ENCODE measurements at places on chromosomes 2 and 18. TPM values are rescaled to one million over a fixed set of nuclear protein-coding genes. Genes with fewer than 3 reads are reported as not detected.

The IL1A gene
- total RNA-seq, result not detected

The FEV gene
- not detected for total RNA-seq

The UGT1A4 gene
- total RNA-seq, result not detected

The CDK5R2 gene
- not detected for total RNA-seq

Measured in liver (tissue), 10 donors.